ENCODE measurements at places on chromosomes 13 and 19. TPM values are rescaled to one million over a fixed set of nuclear protein-coding genes. Genes with fewer than 3 reads are reported as not detected.

Gene VSTM1
- not detected for total RNA-seq

DNA sequence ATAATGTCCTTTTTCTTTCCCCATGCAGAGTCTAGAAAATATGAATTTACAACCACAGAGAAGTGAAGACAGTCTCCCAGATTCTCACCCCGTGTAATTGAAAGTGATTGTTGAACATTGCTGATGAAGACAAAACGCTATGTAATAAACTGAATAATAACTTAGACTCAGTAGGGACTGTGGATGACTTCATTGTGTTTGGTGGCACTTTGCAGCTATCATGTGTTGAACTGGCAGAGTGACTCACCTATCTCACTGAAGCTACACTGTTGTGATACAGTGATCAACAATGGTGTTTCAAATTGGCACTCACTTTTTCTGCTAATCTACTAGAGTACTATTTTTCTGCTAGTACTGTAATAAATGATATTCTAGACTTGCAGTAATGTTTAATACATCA lies 261.3 kb downstream of the DACH1 start:
- no peak for DNase-seq

Gene CGB5
- not detected for total RNA-seq

Gene NLRP12
- not detected for total RNA-seq

DNA sequence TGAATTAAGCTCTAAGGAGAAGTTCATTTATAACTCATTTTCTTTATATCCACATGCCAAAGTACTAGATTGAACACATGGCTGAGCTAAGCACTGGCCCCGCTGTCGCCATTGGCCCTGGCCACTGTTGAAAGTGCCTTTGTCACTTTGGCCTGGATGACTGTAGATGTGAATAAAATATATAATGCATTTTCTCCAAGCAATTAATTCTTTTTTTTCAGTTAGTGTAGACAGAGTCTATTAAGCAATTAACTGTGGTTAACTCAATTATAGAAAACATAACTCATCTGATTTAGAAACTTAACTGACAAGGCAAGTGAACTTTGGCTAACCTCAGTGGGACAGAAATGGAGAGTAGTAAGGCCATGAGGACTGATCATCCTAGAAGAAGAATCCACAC lies 965.6 kb downstream of the EFNB2 start:
- DNase-seq: no peak

DNA sequence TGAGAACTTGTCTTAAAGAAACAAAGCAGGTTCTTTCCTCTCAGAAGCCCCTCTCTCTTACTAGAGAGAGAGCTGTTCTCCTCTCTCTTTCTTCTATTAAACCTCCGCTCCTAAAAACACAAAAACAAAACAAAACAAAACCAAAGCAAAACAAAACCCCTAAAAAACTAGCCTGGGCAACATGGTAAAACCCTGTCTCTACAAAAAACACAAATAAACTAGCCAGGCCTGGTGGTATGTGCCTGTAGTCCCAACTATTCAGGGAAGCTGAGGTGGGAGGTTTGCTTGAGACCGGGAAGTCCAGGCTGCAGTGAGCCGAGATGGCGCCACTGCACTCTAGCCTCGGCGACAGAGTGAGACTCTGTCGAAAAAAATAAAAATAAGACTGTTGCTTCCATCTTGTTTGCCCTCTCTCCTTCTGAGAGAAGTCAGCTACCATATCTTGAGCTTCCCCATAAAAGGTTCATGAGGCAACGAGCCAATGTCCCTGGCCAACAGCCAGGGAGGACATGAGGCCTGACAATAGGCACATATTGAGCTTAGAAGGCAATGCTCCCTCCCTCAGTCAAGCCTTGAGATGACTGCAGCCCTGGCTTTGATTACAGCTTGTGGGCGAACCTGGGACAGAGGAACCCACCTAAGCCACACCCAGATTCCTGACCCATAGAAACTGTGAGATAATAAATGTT lies 17.5 kb upstream of the FLT3 start:
- DNase-seq: no peak

DNA sequence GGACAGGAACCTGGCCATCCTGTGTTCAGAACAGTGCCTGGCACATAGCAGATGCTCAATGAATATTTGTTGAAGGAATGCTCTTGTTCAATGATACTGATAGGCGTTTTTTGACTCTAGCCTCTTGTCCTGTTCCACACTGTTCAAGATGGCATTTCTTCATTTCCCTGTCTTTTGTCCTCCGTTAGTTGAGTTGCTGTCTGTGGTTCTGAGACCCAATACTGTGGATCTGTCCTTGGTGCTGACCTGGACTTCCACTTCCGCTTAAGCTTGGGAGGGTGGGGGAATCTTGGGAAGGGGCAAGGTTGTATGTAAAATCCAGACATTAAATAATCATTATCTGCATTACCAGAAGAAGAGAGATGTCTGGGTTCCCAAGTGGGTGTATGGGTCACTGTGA lies 8.3 kb upstream of the KCNN4 start:
- no peak for DNase-seq

- DNase-seq: no peak
Observed at GRCh38 chr13:25717666-25718197, 334.1 kb downstream of the SHISA2 start.

Gene RNF113B
- not detected for total RNA-seq

- DNase-seq: no peak
Observed at GRCh38 chr19:45322744-45323281, at the start of gene CKM. Gene CKM (minus strand): TSS chr19:45322875. CDS start chr19:45319713, 3,162 bp downstream.

Gene FFAR1
- not detected for total RNA-seq
